ENCODE measurements at places on chromosomes 3 and 15. TPM values are rescaled to one million over a fixed set of nuclear protein-coding genes. Genes with fewer than 3 reads are reported as not detected.
A peak's percentile ranks its signal among the peaks of the same experiment; 100 is the strongest.

- DNase-seq = no peak
These were observed 172.0 kb upstream of the CD96 start for GRCh38 chr3:111369958-111370357.

DNA sequence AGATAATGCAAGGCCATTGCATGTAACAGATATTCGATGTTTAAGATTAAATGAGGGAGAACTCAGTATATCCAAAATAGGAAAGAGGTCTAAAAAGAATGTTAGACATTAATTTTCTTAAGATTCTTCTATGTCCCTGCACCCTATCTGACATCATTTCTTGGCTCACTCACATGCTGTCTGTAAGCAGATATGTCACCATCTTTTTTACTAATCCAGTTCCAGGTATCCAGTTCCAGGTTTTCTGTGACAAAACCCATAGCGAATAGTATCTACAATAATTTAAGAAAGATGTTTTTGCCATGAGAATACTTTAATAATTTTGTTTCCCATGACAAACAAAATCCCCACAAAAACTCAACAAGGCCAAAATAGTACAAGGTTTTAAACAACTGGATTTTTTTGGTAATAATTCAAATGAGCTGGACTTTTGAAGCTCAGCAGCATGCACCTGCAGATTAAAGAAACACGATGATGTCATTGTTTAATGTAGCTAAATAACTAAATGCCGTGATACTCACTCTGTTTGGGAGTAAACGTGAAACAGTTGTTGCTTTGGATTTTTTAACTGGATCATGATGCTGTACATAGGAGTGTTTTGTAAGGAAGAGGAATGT, 867.6 kb downstream of the EPHA3 start:
- DNase-seq = no peak

- no peak for DNase-seq
These were observed 570.9 kb upstream of the IL12A start for GRCh38 chr3:159417761-159418160.

GRCh38 chr3:129440618-129441190, 680 bp downstream of the IFT122 start:
- DNase-seq = peak; percentile 33

DNA sequence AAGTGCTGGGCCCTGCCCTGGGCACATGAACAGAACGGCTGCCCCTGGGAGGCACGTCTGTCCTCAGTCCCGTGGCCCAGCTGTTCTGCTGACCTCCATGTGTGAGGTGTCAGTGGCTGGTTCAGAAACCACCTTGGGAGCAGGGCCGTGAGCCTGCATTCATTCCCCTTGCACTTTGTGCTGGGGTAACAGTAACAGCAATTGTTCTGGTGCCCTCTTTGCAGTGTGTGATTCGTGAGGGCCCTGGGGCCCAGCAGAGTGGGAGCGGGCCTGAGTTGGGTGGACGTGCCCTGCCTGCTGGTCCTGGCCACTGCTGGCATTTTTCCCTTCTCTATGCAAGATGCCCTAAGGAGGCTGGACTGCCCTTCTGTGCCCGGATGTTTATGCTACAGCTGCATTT, 50.4 kb upstream of the MYZAP start:
- DNase-seq = no peak

DNA sequence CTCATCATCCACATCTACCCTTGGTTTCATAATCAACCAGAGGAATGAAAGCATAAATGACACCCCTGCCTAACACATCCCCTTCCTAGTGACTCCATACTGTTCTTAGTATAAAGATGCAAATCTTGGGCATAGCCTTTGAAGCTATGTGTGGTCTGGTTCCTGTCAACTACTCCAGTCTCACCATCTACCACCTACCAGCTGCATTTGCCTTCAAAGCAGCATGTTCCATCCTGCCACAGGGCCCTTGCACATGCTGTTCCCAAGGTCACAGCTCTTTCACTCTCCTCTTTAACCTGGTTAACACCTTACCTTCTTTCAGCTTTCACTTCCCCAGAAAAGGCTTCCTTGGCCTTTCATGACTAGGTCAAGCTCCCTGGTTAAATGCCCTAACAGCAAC, 62.3 kb upstream of the ARHGEF3 start:
- no peak for DNase-seq

DNA sequence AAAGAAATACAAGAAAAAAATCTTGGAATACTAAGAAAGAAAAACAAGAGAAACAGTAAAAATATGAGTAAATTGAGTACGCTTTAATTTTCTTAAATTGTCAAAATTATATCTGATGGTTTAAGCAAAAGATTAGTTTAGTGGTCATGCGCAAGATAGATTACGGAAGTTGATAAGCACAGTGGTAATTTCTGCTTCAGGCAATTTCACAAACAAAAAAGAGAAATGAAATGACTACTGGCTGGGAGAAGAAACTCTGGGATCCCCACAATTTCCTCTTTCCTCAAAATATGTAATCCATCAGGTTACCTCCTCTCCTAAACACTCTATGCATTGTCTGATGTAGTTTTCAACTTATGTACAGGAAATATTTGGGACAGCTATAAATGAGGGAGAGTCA, 9.0 kb downstream of the MYD88 start:
- no peak for DNase-seq

DNA sequence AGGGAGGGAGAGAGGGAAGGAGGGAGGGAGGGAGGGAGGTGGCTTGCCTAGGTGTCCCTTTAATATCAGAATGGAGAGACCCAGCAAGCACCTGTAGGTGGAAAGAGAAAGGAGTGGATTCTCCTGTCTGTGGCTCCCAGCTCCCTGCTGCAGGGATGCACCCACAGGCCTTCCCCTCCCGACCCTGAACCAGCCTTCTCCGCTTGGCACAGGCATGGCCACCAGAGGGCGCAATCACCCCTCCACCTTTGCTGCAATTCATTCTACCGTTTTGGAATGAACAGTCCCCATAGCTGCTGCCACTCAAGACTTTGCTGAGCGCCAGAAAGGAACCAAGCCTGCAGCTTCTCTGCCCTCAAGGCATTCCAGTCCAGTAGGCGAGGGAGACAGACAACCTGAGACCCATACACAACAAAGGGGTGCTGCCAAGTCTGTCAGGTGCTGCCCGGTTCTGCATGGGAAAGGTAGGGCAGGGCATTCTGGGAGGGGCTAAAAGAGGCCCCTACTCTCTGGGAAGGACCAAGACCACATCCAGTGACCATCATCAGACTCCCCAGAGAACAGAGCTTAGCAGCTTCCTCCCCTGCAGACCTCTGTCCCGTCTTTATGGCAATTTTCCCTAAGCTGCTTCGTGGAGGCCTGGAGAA, 4.9 kb downstream of the TLR9 start:
- peak; percentile 76 for DNase-seq

DNA sequence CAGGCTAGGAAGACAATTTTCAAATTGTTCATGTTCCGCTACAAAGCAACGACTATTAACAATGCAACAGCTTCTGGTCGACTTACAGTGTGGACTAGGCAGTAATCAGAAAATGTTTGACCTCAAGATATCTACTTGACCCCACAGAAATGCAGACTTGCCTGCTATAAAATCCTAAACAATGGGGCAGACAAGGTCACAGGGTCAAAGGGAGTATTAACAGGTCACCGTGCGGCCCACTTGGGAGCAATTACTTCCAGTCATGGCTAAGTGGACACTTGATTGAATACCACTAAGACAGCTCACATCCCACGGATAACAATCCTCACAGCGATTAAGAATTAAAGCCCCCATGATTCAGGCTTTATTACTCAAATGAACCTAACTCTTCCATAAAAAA, 58.9 kb downstream of the FOXP1 start:
- no peak for DNase-seq

- DNase-seq = peak; percentile 18
These were observed 127.6 kb upstream of the AZI2 start for GRCh38 chr3:28476194-28476593.

- peak; percentile 88 for DNase-seq
These were observed 179.9 kb upstream of the C2CD4B start for GRCh38 chr15:62344806-62345539.

DNA sequence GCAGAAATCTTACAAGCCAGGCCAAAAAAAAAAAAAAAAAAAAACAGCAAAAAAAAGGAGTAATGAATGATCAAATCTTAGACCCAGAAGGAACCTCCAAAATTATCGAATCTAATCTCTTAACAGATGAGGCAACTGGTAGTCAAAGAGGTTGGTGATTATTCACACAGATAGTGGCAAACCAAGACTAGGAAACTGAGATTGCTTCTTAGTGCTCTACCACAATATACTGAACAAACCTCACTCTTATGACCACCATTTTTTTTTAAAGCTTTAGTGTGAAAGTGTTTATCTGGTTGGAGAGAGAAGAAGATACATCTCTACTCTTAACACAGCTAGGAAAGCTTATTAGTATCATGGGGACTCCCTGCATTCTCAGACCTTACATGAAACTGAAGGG, 17.3 kb downstream of the ATOSA start:
- DNase-seq = no peak

DNA sequence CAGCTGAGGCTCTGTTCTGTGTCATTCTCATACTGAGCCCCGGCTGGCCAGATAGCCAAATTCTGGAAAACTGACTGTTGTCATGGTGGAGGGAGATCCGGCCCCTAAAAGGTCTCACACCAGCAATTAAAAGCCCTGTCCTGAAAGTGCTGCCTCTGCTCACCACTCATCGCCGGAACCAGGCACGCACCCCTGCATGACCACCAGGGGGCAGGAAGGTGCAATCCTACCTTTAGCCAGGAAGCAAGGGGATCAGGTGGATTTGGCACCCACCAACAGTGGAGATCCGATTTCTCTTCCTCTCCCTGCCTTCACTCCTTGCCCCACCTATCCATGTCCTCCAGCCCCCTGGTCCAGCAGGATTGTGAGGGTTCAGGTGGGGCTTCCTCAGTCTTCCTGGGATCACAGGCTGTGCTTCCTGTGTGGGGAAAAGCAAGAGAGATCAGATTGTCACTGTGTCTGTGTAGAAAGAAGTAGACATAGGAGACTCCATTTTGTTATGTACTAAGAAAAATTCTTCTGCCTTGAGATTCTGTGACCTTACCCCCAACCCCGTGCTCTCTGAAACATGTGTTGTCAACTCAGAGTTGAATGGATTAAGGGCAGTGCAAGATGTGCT, 16.1 kb upstream of the CACNA2D2 start:
- peak; percentile 57 for DNase-seq

DNA sequence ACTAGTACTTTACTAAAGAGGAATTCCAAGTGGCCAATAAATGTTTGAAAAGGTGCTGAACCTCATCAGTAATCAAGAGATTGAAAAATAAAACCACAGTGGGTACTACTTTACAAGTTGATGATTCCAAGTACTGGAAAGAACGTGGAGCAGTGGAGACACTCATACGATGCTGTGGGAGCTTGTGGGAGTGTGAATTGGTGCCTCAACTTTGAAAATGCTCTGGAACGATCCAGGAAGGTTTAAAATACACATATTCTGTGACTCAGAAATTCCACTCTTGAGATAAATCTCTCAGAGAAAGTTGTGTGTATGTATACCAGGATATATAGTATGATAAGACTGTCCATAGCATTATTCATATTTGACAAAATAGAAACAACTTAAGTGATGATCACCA, 9.3 kb downstream of the LRCH3 start:
- no peak for DNase-seq

GRCh38 chr15:62969442-62970089, 73.0 kb upstream of the TPM1 start:
- no peak for DNase-seq

DNA sequence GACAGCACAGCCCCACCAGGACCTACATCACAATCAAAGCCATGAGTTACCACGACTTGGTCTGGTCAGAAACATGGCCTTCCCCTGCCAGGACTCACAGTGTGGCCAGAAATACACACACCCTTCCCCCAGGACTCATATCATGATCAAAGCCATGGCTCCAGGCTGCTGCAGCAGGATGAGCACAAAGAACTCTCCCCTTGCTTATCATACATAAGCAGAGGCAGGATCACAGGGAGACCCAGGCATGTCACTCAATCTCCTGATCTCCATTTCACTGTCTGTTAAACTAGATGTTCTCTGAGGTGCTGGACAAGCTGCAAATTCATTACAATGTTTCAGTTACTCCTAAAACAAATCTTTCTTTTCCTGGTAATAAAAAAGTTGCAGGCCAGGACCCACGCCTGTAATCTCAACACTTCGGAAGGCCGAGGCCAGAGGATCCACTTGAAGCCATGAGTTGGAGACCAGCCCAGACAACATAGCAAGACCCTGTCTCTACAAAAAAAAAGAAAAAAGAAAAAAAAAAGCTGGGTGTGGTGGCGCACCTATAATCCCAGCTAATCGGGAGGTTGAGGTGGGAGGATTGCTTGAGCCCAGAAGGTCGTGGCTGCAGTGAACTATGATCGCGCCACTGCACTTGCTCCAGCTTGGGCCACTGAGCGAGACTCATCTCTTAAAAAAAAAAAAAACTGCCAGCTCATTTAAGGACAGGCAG, 1.2 kb downstream of the PFKFB4 start:
- no peak for DNase-seq

DNA sequence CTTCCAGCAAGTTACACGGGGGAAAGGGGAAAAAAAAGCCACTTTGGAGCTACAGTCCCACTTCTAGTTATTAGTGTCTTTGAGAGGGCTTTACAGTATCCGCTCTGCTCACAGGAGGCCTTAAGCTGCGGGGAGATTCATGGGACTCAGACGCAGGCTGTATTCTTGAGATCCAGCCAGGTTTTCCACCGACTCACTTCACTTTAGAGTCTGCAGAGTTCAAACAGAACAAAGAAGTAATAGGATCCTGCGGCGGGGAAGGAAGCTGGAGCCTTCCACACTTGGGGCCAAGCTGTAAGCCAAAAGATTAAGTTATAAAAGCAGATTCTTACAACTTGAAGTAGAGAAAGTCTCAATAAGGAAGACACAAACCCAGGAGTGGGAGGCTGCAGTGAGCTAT, 60.2 kb upstream of the FAM174B start:
- no peak for DNase-seq

GRCh38 chr3:123459862-123460261, 11.0 kb upstream of the ADCY5 start:
- DNase-seq = no peak

DNA sequence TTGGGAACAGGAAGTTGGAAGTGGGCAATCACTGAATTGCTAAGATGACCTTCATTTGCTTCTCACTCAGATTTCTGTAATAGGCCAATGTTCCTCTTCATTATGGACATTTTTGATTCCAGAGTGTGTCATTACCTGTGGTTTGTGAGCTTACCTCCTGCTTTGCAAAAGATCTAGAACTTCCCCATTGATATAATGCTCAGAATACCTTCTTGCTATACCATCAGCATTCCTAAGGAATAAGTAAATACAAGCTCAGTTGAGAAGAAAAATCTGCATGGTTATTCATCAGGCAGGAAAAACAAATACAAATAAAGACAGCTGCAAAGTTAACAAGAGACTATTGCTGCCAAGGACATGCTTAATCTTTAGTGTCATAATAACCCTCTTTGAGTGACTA, 5.6 kb upstream of the RPL14 start:
- no peak for DNase-seq

The GRM2 gene
- 0.03 TPM for polyA plus RNA-seq

The PTPN23 gene
- 17.3 TPM for polyA plus RNA-seq

The ATP13A5 gene
- polyA plus RNA-seq = not detected

The DPPA4 gene
- not detected for polyA plus RNA-seq

The FBXL22 gene
- 0.13 TPM for polyA plus RNA-seq

Data from A549 (cell line).